ENCODE measurements at places on chromosomes 12 and 14. TPM values are rescaled to one million over a fixed set of nuclear protein-coding genes. Genes with fewer than 3 reads are reported as not detected.

DNA sequence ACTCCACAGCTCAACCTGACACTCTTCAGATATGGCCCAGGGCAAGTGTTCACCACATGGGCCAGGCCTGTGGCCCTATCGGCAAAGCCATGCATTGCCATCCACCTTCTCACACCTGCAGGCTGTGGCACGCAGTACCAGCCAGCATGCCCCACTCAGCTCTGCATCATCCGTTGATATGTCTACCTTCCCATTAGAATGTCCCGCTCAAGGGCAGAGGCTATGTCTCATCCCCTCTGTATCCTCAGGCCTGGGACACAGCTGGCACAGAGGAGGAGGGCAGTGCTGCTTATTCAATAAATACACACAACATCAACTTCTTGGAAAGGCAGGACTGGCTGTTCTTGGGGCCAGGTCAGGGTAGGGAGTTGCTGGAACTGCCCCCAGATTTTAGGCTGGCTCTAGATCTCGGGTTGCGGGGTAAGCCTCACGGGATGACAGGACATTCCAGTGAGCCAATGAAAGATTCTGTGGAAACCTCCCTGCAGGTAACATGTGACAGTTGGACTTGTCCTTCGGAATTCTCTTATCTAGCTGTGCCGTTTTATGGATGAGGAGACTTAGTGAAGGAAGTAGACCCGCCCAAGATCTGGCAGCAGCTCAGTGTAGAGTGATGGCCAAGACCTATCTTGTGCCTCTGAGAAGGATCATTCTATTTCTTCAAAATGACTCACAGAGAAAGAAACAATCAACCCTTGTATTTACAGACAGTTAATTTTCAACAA lies 25.6 kb downstream of the SYNE3 start:
- DNase-seq, result no peak

- no peak for DNase-seq
Observed at GRCh38 chr12:132398386-132398991, 69.1 kb upstream of the GALNT9 start.

DNA sequence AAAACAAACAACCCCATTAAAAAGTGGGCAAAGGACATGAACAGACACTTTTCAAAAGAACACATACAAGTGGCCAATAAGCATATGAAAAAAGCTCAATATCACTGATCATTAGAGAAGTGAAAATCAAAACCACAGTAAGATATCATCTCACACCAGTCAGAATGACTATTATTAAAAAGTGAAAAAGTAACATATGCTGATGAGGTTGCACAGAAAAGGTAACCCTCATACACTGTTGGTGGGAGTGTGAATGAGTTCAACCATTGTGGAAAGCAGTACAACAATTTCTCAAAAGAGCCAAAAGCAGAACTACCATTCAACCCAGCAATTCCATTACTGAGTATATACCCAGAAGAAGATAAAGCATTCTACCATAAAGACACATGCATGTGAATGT lies 18.2 kb downstream of the PDE6H start:
- no peak for DNase-seq

- DNase-seq, result peak; percentile 88
Observed at GRCh38 chr12:75944097-75944904, 87.3 kb downstream of the PHLDA1 start.

DNA sequence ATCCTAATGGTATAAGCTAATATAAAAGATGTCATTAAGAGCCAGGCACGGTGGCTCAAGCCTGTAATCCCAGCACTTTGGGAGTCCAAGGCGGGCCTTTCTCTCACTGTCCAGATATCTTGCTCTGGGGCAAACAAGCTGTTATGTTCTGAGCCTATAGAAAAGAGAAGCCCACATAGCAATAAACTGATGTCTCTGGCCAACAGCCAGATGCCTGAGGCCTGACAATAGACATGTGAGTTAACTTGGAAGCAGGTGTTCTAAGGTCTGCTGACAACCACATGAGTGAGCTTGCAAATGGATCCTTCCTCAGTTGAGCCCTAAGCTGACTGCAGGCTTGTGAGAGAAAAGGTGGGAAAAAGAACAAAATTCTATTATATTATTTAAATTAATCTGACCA lies 25.0 kb downstream of the YAF2 start:
- DNase-seq, result no peak

DNA sequence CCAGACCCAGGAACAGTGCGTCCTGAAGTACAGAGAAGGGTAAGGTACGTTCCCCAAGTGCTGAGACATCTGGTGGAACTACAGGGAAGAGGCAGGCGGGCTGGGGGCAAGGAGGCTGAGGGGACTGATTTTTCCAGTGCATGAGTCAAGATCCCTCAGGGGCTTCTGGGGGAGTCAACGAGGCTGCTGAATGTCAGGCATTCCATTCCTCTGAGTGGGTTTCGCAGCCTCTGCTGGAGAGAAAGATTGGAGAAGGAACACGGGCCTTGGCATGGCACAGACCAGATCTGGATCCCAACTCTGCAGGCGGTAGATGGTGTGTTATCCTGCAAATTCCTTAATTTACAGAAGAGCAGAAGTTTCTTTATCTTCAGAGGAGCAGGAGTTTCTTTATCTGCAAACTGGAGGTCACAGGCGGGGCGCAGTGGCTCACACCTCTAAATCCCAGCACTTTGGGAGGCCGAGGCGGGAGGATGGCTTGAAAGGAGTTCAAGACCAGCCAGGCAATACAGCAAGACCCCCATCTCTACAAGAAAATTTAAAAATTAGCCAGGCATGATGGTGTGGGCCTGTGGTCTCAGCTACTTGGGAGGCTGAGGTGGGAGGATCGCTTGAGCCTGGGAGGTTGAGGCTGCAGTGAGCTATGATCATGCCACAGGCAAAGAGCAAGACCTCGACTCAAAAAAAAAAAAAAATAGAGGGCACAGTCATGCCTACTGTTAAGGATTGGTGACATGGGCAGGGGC lies 132.6 kb upstream of the MAP1LC3B2 start:
- peak; percentile 94 for DNase-seq

DNA sequence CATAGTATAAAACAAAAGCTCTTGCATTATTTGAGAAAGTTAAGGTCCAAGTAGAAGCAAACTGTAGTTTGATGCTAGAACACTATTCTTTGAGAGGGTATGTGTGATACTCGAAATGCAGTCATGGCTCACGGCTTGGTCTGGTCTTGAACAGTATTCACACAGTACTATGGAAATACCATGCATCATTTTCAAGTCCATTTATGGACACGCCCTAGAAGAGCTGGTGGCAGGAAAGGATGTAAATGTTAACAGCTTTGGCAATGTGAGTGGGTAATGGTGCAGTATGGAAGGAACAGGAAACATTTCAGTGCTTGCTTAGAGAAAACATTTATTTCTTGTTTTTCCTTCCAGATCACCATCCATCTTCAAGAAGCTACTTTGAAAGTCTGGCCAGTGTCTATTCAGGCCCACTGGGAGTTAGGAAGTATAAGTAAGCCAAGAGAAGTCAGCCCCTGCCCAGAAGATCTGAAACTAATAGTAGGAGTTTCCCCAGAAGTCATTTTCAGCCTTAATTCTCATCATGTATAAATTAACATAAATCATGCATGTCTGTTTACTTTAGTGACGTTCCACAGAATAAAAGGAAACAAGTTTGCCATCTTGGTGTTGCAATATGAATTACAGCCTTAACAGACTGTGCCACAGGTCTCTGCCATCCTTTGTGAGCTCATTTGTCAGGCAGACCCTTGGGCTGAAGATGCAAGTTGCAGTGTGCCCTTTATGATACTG lies 5.7 kb upstream of the AKAP5 start:
- no peak for DNase-seq

- DNase-seq, result no peak
Observed at GRCh38 chr12:104681012-104681690, 224.4 kb downstream of the CHST11 start.

DNA sequence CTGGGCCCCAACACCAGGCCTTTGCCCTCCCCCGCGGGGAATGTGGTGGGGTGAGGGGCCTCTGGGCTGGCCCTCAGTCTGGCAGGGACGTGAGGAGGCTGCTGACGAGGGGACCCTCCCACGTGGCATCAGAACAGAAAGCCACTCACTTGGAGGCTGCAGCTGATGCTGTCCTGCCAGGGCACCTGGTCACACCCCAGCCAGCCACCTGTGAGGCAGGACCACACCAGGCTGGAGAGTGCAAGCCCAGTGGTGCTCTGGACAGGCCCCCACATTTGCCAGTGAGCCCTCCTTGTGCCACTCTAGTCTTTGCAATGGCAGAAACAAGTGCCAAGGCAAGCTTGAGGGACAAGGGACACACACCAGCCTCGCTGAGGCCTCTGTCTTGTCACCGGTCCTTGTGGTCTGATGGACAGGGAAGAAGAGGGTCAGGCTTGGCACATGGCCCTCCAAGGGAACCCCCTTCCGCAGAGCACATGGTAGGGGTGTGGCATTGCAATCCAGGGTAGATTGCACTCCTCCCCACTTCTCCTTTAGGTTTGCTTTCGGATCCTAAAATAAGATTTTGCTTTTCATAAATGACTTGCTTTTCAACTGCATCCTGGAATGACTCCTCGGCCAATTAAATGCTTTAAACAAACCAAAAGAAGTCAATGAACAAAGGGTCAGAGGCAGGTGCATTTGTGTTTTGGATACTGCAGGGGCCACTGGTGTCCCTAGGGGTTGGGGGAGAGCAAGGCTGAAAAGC lies 53.7 kb downstream of the CCDC88C start:
- peak; percentile 46 for DNase-seq

DNA sequence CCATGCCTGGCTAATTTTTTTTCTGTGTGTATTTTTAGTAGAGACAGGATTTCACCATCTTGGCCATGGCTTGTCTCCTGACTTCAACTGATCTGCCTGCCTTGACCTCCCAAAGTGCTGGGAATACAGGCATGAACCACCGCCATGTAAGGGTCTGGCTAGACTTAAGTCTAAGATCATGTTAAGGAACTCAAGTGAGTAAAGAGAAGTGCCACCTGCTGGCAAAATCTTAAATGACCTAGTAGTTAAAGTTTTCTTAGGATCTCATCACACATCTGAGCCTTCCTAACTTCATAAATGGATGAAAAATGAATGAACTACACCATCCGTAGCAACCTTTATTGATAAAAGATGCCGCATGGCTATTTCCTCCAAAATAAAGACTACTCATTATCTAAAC lies 1.7 kb upstream of the C12orf56 start:
- DNase-seq, result peak; percentile 72

- no peak for DNase-seq
Observed at GRCh38 chr14:46054526-46054925, 597.1 kb downstream of the RPL10L start.

The ARHGEF40 gene
- total RNA-seq, result 33.3 TPM

The BCL2L14 gene
- total RNA-seq, result not detected

The INSM2 gene
- total RNA-seq, result not detected

The CPSF2 gene
- total RNA-seq, result 38.9 TPM

All from osteoblast (primary cell).